ENCODE measurements at places on chromosomes 5 and 9.

- DNase-seq = no peak
Measured at GRCh38 chr5:28132151-28132550, 1093.8 kb upstream of the CDH9 start.

- no peak for DNase-seq
Measured at GRCh38 chr9:88775037-88775471, 216.2 kb upstream of the S1PR3 start.

DNA sequence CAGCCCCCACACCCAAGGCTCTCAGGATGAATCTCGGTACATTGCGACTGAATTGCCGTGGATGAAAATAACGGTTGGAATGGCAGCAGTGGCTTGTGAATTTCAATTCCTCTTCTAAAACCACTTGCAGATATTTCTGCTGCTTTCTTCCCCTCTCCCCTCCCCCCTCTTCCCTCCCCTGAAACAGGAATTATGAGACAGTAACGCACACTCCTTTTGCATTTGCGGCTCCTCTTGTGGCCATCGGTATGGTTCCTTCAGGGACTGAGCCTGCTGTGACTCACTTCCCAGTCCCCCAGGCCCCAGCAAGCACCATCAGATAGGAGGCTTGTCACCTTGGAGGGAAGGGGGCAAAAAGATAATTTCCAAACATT is 9.7 kb downstream of the DCANP1 start:
- DNase-seq = no peak

- DNase-seq = no peak
Measured at GRCh38 chr9:86921151-86921923, 26.0 kb downstream of the GAS1 start.

- DNase-seq = no peak
Measured at GRCh38 chr5:5752844-5753243, 330.4 kb downstream of the ICE1 start.

DNA sequence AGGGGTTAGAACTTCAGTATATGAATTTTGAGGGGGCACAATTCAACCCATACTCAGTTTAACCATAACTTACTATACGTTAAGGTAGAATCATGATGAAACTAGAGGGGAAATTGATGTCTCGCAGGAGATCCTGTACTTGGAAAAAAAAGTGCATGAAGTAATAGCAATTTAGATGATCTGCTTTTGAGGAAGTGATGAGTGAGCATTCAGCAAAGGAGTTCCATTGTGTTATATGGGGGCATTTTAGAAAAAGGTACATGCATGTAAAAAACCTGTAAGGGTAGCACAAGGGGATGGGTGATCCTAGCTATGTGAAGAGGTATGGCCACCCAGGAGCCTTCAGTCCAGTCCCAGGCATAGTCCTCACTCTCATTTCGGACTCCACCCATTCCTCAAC is 14.8 kb upstream of the TMC1 start:
- DNase-seq = no peak

- DNase-seq = no peak
Measured at GRCh38 chr5:2562036-2562435, 189.4 kb downstream of the IRX2 start.

DNA sequence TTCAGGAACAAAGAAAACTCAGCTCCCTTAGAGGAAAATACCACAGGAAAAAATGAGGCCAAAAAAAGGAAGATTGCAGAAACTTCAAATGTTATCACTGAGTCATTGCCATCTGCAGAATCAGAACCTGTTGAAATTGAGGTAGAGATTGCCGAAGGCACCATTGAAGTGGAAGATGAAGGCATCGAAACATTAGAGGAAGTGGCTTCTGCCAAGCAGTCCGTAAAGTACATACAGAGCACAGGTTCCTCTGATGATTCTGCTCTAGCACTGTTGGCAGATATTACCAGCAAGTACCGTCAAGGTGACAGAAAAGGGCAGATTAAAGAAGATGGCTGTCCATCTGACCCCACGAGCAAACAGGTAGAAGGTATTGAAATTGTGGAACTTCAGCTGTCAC is 30.8 kb upstream of the NIM1K start:
- no peak for DNase-seq

- DNase-seq = no peak
Measured at GRCh38 chr9:35453786-35454185, 36.1 kb upstream of the RUSC2 start.

GRCh38 chr5:74665273-74665672 is 19.8 kb upstream of the HEXB start:
- no peak for DNase-seq

DNA sequence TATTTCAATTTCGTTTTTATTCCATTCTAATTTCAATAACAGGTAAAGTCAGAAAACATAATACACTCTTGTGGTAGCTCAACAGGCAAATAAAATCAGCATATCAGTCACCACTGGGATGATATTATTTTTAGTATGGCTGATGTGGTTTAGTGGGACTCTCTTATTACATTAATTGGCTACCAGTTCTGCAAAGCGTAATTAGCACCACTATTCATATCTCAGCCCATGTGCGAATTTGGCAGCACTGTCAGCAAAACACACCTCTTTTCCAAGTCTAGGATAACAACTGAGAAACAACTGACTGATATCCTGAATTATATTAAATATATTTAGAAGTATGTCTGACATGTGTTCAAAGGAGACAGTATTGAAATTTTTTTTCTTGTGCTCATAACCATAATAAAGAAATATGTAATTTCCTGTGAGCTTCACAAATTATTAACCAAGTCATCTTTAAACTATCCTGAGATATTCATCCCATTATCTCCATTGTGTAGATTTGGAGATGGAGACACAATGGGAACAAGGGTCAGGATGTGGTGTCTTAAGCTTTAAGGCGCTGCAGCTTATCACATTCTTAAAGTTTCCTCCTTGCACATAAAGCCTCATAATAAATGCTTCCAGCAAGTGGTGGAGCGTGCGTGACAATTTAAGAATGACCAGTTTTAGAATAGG is 212.4 kb downstream of the TLE1 start:
- no peak for DNase-seq

DNA sequence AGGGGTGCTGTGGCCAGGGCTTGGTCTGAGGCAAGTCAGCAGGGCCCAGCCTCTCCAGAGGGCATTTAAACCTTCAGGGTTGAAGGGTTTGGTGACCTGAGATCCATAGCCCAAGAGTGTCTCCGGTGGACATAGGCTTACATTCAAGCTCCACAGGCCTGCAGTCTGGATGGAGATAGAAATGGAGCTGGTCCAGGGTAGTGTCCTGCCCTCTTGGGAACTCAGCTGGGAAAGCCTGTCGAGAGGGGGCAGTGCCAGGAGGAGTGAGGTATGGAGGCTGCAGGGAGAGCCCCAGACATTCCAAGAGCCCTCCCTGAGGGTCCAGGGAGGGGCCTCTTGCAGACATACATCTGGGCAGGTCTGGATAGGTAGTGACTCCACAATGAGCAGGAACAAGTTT is 177.0 kb upstream of the MVB12B start:
- no peak for DNase-seq

Data from activated CD8-positive, alpha-beta memory T cell treated with anti-CD3 and anti-CD28 coated beads for 4 hours (primary cell).